ENCODE measurements at places on chromosomes 16 and 17.
A peak's percentile ranks its signal among the peaks of the same experiment; 100 is the strongest.

GRCh38 chr16:61007694-61008093 lies 1028.5 kb downstream of the CDH8 start:
- no peak for DNase-seq

GRCh38 chr17:28818819-28819221 lies 23.8 kb downstream of the FAM222B start:
- DNase-seq, result no peak

DNA sequence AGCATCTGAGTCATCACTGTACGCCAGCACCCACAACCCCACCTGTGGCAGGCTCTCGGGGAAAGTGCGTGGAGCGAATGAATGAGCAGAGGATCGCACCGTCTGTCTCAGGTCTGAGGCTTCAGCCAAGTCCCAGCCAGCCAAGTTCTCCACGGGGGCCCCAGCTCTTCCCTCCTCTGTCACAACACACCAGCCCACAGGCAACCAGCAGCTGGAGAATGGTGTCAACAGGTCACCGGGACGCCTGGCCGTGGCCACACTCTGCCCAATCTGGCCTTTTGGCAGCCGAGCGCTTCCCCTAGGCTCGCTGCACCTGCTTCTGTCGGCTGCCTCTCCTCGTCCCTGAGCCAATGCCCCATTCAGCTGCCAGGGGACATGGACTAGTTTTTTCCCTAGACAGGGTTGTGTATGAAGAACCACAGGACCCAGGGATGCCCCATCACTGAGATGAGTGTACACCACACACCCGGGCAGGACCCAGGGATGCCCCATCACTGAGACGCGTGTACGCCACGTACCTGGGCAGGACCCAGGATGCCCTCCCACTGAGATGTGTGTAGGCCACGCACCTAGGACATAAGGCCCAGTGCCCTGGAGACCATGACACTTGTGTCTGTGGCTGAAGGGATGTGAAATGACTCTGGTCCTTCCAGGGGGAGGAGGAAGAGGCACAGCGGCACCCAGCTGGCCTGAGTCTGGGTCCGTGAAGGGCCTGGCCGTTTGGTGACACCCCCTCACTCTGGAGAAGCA lies 52.8 kb downstream of the ABR start:
- no peak for DNase-seq

DNA sequence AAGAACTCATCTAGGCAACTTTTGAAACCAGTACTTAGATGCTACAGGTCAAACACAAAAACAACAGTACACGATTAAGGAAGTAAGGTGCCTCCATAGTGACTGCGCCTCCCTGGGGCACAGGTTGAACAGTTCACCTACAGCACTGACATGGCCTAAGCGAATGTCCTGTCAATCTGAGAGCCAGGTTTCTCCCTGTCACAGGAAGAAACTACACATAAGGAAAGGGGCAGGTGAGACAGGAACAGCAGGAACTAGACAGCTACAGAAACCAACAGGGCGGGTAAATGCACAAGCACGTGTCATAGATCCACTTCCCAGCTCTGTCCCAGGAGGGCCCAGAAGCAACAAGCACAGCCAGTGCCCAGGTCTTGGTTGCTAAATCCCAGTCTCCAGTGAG lies 8.0 kb upstream of the ARHGDIA start:
- DNase-seq, result no peak

DNA sequence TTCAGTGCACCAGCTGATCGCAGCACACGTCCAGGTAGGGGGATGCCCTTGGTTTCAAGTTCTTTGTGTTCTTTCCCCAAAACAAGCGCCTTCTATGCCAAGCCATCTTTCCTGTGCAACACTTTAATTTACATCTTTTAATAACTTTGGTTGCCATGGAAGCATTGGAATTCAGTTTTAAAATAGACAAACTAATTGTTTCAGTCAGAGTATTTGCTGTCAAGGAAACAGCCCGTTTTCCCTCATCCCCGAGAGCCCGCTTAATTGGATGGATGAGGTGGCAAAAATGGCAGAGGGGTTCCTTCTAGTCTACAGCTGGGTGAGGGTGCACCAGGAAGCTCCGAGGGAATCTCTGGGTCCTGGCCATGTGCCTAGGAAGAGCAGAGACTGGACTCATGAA lies 793.7 kb upstream of the EEF2KMT start:
- DNase-seq, result no peak

DNA sequence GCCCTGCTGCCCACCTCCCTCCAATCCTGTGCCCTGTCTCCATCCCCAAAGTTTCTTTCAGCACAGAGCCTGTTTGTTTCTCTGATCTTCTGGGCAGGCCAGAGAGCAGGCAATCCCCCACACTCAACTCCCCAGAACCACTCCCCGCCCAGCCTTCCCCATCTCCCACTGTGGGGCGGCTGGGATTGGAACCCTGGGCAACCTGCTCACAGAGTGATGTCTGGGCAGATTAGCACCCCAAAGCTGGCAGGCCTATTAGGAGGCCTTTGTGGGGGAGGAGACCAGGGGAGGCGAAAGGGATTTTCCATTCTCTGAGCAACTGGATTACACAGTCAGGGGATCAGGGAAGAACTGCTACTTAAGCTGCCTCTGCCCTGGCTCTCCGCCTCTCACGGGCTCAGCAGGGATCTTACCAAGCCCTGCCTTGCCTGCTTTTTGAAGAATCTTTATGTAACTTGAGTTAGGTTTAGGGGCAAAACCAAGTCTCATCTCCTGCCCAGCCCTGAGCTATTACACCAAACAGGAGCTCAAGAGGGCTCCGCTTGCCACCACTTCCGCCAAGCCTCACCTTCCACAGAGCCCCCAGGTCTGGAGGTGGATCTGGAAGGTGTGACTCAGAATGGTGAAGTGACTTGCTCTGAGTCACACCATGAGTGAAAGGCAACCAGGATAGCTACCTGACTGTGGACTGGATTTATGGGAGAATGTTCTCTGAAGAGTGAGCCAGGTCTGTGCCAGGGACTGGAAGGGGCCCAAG lies 16.0 kb upstream of the LHX1 start:
- DNase-seq, result no peak

- peak; percentile 47 for DNase-seq
Measured at GRCh38 chr17:58121925-58122324, 26.3 kb upstream of the OR4D1 start.

DNA sequence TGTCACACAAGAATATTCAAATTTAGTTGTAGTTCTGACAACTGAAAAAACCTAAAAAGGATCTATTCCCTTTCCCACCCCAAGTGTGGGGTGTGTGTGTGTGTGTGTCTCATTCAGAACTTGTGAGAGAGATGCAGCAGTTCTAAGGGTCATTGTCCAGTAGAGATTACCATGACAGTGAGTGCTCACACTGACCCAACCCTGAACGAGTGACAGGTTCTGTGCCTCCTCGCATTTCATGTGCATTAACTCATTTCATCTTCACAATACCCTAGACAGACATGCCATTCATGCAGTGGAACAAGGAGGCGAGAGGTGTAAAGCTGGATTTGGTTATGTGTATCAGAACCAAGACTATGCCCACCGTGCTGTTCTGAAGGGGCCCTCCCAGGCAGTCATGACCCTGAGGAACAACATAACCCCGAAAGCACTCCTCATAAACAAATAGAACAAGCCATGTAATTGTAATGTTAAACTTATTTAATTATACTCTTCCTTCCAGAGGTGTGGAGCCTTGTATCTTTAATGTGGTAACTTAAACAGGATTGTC lies 102.1 kb downstream of the CLEC16A start:
- no peak for DNase-seq

- DNase-seq, result no peak
Measured at GRCh38 chr16:90002759-90003158, 16.5 kb downstream of the DBNDD1 start.

DNA sequence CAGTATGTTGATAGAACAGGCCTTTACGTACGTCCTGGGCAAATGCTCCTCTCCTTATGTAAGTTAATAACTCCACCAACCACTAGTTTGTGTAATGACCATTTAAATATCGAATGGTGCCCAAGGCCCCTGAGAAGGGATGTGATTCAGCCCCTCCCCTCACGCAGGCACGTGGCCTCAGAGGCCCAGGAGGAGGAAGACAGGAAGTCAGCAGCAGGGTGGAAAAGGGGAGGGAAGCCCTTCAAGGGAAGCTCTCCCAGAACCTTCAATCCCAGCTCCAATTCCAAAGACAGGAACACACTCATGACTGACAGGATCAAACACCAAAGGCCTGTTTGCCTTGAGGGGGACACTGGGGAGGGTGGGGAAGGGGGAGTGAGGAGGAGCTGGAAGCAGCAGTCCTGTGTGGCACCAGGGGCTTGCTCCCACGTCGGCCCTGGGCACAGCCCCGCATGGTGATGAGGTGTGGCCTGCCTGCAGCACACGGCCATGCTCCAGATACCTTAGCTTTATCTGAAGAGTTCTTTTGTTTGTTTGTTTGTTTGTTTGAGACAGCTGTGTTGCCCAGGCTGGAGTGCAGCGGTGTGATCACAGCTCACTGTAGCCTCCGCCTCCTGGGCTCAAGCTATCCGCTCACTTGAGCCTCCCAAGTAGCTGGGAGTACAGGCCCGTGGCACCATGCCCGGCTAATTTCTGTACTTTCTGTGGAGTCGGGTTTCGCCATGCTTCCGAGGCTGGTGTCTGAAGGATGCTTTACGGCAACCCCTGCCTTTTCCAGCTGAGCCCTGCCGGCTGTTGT lies 105.0 kb downstream of the ZNF778 start:
- no peak for DNase-seq

GRCh38 chr17:7261379-7262191 lies 693 bp downstream of the CLDN7 start:
- DNase-seq, result no peak

- DNase-seq, result no peak
Measured at GRCh38 chr17:43560461-43561427, 14.6 kb upstream of the ETV4 start.

DNA sequence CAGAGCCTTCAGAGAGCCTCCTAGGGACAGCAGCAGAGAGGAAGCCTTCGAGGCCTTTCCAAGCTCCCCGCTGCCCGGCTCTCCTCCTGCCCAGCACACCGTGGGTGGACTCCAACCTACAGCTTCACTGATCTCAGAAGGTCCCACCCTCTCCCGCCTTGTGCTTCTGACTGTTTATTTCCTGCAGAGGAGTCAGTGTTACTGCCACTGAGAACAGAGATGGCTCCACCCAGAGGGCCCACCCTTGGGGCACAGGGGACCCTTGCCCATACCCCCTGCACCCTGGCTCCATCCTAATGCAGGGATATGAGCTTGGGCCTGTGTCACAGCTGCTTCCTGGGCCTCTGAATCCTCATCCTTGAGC lies 52.8 kb upstream of the TOB1 start:
- peak; percentile 50 for DNase-seq
